Islet precursor cell (in vitro differentiated cells): ENCODE measurements at places on chromosomes 2 and 18.

DNA sequence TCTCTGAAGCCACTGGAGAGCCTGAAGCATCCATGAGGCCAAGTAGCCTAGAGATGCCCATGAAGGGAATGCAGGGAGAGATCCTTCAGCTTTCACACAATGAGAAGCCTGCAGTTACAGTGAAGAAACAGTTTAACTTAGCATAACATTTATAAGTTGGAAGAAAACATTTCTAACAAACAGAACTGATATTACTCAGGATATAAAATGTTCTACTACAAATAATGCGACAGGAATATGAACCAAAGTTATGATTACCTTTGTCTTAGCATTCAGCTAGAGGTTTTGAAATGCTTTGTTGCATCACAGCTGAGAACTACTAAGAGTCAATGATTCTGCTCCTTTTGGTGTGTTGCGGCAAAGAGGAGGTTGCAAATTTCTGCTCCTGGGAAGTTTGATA, 6.9 kb upstream of the KYNU start:
- DNase-seq = no peak

DNA sequence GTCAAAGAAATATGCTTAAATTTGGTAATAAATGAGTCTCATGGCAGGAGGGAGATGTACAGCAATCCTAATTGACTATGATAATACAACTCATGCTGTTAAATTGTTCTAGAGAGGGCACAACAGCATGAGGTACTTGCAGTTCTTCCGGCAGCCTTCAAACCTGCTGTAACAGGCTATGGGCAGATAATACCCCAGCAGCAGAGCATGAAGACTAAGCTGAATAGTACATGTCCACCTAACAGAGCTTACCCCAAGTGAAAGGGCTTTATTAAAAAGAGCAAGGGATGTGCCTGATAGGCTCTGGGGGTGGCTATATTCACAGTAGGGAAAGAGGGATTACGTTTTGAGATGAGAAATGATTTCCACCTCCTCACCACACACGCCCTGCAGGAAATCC, 28.9 kb downstream of the MRO start:
- DNase-seq = no peak

DNA sequence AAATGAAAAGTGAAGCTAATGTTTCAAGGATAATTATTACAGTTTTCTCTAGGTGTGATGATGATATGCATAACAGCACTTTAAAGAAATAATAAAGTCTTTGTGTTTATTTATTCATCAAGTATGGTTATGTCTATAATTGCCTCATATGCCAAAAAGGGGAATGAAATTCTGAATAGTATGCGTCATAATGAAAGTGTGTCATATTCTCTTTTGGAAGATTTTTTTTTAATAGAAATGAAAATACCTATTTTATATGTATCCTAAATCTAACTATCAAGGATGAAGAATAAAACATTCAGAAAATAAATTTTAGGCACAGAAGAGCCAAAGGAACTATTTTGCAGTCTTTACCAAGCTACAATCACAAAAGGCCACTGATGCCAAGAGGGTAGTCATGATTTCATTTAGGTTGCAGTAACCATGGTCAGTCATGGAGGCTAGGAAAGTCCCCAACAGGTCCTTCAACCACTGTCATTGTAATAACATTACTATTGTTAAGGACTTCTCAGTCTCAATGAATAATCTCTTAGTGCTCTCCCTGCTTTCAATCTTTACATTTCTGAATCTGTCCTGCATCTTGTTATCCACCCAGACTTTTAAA, 712.5 kb downstream of the DCDC2C start:
- DNase-seq = no peak

- DNase-seq = no peak
Observed at GRCh38 chr18:384897-385296, 115.6 kb downstream of the COLEC12 start.

- no peak for DNase-seq
Observed at GRCh38 chr2:172554352-172555271, 1.3 kb upstream of the PDK1 start.
